Chondrocyte (in vitro differentiated cells): ENCODE measurements at places on chromosomes 2 and 18. TPM values are rescaled to one million over a fixed set of nuclear protein-coding genes. Genes with fewer than 3 reads are reported as not detected.

Gene ICA1L
- 4.9 to 6.6 TPM (median 6.6 TPM) in 3 replicates for total RNA-seq

Gene NRBP1
- total RNA-seq: 125 to 143 TPM (median 128 TPM) in 3 replicates

Gene MYO1B
- 64.7 to 116 TPM (median 114 TPM) in 3 replicates for total RNA-seq

Gene KIAA2012
- not detected in 3 replicates for total RNA-seq

Gene PRKCE
- 8.6 to 12.0 TPM (median 9.6 TPM) in 3 replicates for total RNA-seq

DNA sequence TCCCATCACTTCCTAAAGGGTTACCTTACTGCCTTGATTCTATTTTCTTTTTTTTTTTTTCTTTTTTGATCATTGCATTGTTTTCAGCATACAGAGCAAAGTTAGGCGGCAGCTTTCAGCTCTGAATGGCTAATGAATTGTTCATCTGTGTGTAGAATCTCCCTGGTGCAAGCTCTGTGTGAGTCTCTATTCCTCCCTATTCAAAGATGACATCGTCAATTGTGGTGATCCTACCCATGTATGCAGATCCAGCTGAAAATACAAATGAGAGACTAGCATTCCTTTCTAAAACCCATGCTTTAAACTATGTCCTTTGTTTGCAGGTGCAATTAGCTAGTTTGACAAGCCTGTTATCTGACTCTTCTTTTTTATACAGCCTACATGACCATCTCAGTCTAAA, 539.0 kb downstream of the ARHGAP15 start:
- no peaks in the 10 kb centered on the region for H3K27me3 ChIP-seq
- H3K4me3 ChIP-seq: no peak overlapping the region

- no peak overlapping the region for H3K4me3 ChIP-seq
- DNase-seq: no peak
- H3K27me3 ChIP-seq: no peaks in the 10 kb centered on the region
- H3K27ac ChIP-seq: peak overlapping the region; percentile 41
These were observed 32.2 kb downstream of the IKZF2 start for GRCh38 chr2:213119061-213119809.

DNA sequence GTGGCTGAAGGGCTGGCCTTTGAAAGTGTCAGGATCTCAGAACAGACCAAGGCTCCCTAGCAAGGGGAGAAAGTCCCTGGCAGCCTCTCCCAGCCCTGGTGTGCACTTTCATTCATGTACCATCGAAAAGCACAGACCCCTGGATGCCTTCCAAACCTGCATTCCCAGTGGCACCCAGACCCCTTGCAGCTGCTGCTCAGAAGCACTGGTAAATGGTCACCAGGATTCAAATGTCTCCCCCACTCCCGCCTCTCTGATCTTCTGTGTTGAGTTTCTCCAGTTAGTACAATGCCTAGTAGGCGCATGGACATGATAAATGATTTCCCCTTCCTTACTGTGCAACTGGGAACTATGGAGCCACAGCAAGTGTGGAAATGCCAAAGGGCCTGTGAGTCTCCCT, 180.0 kb downstream of the GLI2 start:
- H3K36me3 ChIP-seq: peaks cover 4% of the 10 kb centered on the region
- H3K27ac ChIP-seq: peak overlapping the region; percentile 97
- H3K4me3 ChIP-seq: no peak overlapping the region
- no peaks in the 10 kb centered on the region for H3K27me3 ChIP-seq
- peaks cover 89% of the 10 kb centered on the region for H3K4me1 ChIP-seq
- no peak for DNase-seq

DNA sequence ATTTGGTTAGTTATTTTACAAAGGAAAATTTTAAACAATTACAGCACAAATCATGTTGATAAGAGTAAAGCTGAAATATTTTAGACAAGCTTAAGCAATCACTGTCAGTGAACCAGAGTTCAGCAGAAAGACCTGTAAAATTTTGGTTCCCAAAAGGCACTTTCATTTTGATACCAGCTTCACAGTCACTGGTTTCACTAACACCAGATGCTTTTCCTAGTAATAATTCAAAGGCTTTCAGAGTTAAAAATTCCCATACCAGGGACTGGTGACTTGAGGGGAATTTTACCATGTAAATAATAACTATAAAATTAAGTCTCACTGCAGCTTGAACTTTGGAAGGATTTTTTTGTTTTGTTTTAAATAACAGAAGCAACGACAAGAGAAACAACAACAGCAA, 102.3 kb upstream of the CD302 start:
- peaks cover 11% of the 10 kb centered on the region for H3K4me1 ChIP-seq
- no peaks in the 10 kb centered on the region for H3K36me3 ChIP-seq
- H3K27ac ChIP-seq: no peak overlapping the region
- peaks cover 16% of the 10 kb centered on the region for H3K27me3 ChIP-seq

DNA sequence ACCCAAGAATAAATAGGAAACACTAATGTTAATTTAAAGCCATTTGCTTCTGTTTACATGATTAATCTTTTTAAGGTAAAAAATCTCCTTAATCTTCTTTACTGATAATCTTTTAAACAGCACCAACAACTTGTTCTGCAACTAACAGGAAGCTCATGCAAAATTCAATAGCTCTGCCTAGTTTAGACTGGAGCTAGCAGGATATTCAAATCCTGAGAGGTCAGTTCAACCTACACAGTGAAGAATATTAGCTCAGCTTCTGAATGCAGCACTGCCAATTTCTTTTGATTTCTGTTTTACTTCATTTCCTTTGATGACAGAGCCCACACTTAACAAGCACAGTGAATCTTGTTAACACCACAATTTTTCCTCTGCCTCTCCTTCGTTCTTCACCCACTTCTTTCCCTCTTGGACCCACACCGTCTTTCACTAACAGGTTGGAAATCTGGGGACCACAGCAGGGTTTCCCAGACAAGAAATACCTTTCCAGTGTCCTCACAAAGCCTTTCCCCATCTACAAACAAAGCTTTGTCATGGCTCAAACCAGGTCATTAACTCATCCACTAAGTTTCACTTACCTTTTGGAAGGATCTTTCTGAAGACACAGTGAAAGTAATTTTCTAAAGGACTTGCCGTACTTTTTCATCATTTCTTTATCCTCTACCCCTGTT, 109.8 kb downstream of the STK39 start:
- peaks cover 47% of the 10 kb centered on the region for H3K4me1 ChIP-seq
- no peak overlapping the region for H3K4me3 ChIP-seq
- H3K36me3 ChIP-seq: peaks cover 12% of the 10 kb centered on the region
- no peak for DNase-seq
- H3K27ac ChIP-seq: peak overlapping the region; percentile 80

GRCh38 chr2:173511942-173512341, 157.3 kb downstream of the CDCA7 start:
- no peak overlapping the region for H3K4me3 ChIP-seq
- no peak for DNase-seq
- H3K4me1 ChIP-seq: no peaks in the 10 kb centered on the region
- peaks cover 3% of the 10 kb centered on the region for H3K36me3 ChIP-seq

DNA sequence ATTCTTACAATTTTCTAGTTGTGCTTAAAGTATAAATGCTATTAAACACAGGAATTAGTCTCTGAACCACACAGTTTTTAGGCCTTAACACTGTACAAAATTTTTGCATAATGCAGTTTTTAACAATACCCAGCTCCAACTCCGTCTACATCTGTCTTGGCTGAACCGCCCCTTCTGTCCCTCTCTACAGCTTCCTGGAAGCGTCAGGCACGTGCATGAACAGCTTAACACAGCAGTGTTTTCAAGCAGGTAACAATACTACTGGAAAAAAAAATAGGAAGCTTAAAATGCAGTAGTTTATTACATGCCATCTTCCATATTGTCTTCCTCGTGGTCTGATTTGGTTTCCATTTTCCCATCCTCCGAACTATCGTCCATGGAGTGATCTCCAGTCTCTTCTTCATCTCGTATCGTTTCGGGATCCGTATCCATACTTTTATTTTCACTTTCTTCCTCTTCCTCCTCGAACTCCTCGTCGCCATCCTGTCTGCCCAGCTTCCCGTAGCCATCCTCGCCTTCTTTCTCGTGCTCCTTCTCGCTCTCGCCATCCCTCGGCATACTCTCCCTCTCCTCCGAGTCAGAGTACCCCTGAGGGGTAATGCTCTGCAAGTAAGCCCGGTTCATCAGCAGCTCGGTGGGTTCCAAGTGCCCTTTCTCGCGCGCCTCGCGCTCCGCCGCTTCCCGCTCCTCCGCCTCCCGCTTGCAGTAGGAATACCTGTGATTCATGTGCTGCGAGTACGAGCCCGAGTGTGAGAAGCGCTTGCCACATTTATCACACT, 130.6 kb downstream of the ZEB2 start:
- H3K36me3 ChIP-seq: peaks cover 16% of the 10 kb centered on the region
- H3K4me1 ChIP-seq: no peaks in the 10 kb centered on the region
- H3K4me3 ChIP-seq: no peak overlapping the region
- H3K27ac ChIP-seq: no peak overlapping the region
